K562 (cell line): ENCODE measurements at places on chromosomes 12 and 14. TPM values are rescaled to one million over a fixed set of nuclear protein-coding genes. Genes with fewer than 3 reads are reported as not detected.

DNA sequence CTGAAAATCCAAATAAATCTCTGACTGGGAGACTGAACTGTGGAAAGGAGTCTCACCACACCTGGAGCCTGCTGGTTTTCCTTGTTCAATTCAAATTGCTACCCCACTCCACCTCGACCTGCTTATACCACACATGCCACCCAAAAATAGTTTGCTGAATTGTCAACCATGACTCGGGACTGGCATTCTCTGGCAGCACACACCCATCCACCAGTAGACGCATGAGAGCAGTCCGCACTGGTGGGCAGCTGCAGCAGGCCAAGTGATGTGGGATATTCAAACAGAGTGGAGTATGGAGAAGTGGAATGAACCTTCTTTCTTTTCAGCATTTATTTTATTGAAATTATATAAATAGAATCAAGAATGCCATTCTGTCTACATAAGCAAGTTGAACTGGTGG, 38.7 kb upstream of the SYCP3 start:
- DNase-seq: no peak

DNA sequence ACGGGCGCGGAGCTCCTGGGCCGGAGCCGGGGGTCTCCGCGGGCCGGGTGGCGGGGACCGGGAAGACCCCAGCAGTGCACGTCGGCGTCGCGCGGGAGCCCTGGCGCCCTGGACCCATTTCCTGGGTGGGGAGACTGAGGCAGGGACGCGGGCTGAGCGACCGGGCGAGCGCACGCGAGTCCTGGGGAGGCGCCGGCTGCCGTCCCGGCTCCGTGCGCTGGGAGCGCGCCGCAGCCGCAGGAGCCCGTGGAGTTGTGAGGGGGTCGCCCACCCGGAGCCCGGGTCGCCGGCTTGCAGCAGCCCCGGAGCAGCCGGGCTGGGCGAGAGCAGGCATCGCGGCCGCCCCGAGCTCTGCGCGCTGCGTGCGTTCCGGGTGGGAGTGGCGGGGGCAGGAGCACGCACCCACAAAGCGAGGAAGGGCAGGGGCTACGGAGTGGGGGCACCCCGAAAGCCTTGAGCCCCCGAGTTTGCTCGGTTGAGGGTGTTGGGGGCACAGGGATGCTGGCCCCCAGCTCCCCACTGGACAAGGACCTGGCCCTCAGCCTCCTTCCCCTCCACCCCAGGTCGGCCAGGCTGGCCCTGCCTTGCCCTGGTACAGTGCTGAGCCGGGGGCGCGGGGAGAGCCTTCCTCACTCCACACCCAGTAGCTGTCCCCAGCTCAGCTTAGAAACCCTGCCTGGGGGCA, 620 bp downstream of the MMP17 start:
- DNase-seq: peak; percentile 52

Gene IFNG-AS1
- polyA plus RNA-seq: not detected in 2 replicates

DNA sequence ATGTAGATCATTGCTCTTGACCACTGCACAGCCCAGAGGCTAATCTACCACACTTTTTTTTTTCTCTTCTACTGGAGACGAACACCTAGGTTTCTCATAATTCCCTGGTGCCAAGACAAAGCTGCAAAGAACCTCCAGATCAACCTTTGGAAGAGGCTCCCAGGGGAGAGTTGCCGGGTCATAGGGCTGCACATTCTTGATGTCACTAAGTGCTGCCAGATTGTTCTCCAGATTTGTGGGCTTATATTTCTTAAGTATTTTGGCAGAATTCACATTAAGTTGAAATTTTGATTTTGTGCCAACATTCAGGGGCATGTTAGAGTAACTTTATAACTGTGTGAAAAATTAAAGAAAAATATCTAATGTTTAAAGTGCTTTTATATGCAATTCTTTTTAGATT, 13.5 kb upstream of the PDZRN4 start:
- DNase-seq: no peak

Gene ASIC1
- 0.81 and 1.2 TPM in 2 replicates for polyA plus RNA-seq

DNA sequence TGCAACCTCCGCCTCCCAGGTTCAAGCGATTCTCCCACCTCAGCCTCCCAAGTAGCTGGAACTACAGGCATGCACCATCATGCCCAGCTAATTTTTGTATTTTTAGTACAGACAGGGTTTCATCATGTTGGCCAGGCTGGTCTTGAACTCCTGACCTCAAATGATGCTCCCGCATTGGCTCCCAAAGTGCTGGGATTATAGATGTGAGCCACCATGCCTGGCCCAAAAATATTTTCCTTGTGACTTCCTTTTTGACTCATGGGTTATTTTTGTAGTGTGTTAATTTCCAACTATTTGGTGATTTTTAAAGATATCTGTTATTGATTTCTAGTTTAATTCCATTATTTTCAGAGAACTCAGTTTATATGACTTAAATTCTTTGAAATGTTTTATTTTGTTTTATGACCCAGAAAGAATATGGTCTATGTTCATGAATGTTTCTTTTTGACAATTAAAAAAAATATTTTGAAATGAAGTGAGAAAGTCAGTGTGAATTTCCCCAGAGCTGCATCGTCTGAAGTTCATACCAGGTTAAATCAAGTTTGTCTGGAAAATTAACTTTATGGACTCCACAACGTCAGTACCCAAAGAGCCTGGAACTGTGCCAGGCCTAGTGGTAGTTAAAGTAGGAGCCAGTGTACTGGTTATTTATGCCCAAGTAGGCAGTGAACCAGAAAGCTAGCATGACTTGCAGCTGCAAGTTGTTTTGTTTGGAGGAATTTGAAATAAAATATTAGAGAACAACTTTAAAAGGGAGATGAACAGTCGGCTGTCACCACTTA, 2.8 kb upstream of the CDKL1 start:
- no peak for DNase-seq

DNA sequence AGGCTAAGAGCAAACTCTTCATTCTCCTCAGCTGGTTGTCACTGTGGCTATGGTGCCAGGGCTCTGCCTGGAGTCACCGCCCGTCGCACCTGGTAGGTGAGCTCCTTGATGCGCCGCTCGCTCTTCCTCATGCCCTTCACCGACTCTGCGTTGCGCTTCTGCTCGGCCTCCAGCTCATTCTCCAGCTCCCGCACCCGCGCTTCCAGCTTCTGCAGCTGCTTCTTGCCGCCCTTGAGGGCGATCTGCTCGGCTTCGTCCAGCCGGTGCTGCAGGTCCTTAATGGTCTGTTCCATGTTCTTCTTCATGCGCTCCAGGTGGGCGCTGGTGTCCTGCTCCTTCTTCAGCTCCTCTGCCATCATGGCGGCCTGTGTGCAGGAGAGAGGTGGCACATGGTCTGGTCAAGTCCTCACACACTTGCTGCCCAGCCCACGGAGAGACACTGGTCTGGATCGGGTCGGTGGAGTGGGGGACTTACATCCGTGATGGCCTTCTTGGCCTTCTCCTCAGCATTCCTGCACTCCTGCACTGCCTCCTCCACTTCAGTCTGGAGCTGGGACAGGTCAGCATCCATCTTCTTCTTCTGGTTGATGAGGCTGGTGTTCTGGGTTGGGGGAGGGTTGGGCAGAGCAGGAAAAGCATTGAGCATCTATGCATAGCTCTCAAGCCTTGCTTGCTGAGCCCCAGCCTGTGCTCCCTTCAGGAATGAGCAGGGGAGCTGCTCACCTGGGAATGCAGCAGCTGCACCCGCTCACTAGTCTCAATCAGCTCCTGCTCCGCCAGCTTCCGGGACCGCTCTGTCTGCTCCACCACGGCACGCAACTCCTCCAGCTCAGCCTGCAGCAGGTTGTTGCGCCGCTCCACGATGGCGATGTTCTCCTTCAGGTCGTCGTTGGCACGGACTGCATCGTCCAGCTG, 7.1 kb upstream of the MYH6 start:
- DNase-seq: no peak

DNA sequence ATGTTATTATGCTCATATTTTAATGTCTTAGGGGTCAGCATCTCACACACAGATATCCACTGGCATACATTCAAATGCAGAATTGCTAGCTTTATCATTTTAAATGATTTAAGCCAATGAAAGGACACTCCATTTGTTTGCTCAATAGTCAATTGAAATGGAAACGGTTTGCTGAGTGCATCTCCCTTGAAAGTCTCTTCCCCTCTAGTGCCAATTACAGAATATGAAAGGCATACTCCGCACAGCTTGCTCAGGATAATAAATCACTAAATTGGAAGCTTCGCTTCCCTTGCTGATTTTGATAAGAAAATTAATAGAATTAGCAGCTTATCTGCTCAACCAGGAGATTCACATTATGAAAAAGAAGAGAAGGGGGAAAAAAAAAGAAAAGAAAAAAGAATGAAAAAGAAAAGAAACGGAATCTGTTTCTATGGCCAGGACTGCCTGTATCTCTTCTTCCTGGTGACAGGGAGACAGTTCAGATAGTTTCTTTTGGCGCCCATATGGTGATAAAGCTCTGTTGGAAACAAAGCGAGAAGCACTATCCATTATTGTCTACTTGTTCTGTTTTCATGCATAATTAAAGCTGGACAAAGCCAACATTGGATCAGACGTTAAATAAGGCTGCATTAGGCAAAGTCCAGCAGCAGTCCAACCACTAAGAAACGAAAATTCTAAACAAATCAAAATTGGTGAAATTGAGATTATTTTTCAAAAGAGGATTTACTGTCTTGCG, 225.0 kb downstream of the GXYLT1 start:
- DNase-seq: no peak

Gene CYP27B1
- polyA plus RNA-seq: 3.1 and 3.8 TPM in 2 replicates

DNA sequence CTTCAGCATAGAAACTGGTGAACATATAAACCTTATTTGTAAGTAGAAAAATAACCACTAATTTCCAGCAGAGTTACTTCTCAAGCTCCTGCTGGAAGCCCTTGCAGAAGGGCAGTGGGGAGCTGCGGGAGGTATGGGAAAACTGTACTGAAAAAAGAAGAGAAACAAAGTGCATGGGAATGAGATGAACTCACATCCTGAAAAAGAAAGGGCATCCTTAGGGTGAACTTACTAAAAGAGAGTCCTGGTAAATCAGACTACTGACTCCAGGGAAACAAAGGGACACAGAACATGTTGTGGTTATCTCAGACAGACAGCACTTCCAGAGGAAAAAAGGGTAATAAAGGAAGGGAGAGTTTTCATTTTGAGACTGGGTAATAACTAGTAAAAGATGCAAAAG, 515.1 kb downstream of the RPL10L start:
- no peak for DNase-seq

Gene SLCO1B1
- polyA plus RNA-seq: not detected in 2 replicates
